ENCODE measurements at places on chromosomes 16 and 17. TPM values are rescaled to one million over a fixed set of nuclear protein-coding genes. Genes with fewer than 3 reads are reported as not detected.

FASN gene
- 280 TPM for total RNA-seq

EFCAB13 gene
- total RNA-seq: 3.9 TPM

CCL5 gene
- not detected for total RNA-seq

ACOX1 gene
- 79.9 TPM for total RNA-seq

SOX8 gene
- total RNA-seq: not detected

CCL4 gene
- total RNA-seq: not detected

KRT33B gene
- 0.32 TPM for total RNA-seq

ENO3 gene
- total RNA-seq: 7.4 TPM

ATP2A1 gene
- under 0.01 TPM for total RNA-seq

TP53TG3 gene
- total RNA-seq: not detected

TP53I13 gene
- total RNA-seq: 54.8 TPM

CRK gene
- total RNA-seq: 149 TPM

ASGR1 gene
- 0.43 TPM for total RNA-seq

GAST gene
- total RNA-seq: not detected

NPIPA7 gene
- 1.9 TPM for total RNA-seq

WFDC1 gene
- total RNA-seq: 8.2 TPM

RND2 gene
- 1.3 TPM for total RNA-seq

TAC4 gene
- total RNA-seq: not detected

TMEM235 gene
- total RNA-seq: not detected

ALOXE3 gene
- not detected for total RNA-seq

DUSP14 gene
- total RNA-seq: 91.5 TPM

FOXO3B gene
- 5.2 TPM for total RNA-seq

CYBA gene
- 167 TPM for total RNA-seq

DNASE1L2 gene
- 0.64 TPM for total RNA-seq

SLFN14 gene
- not detected for total RNA-seq

PRSS22 gene
- total RNA-seq: not detected

DNAH17 gene
- total RNA-seq: not detected

NRN1L gene
- total RNA-seq: not detected

SNX20 gene
- total RNA-seq: not detected

CASKIN1 gene
- under 0.01 TPM for total RNA-seq

UTS2R gene
- total RNA-seq: not detected

OR1E2 gene
- total RNA-seq: not detected

CRYBA1 gene
- total RNA-seq: 0.43 TPM

All from fibroblast of villous mesenchyme (primary cell).